SJSA1 (cell line): ENCODE measurements at places on chromosomes 6 and 20. TPM values are rescaled to one million over a fixed set of nuclear protein-coding genes. Genes with fewer than 3 reads are reported as not detected.

- no peak overlapping the region for H3K4me3 ChIP-seq
- DNase-seq: no peak
- H3K27ac ChIP-seq: no peak overlapping the region
- H3K27me3 ChIP-seq: peaks cover 31% of the 10 kb centered on the region
- H3K36me3 ChIP-seq: no peaks in the 10 kb centered on the region
These were observed 41.3 kb downstream of the HLA-DPB1 start for GRCh38 chr6:33116841-33117711.

- no peak overlapping the region for H3K27ac ChIP-seq
- no peak overlapping the region for H3K4me3 ChIP-seq
- H3K36me3 ChIP-seq: no peaks in the 10 kb centered on the region
- no peak for DNase-seq
- H3K27me3 ChIP-seq: no peaks in the 10 kb centered on the region
These were observed 68.5 kb downstream of the FOXC1 start for GRCh38 chr6:1678201-1678600.

DNA sequence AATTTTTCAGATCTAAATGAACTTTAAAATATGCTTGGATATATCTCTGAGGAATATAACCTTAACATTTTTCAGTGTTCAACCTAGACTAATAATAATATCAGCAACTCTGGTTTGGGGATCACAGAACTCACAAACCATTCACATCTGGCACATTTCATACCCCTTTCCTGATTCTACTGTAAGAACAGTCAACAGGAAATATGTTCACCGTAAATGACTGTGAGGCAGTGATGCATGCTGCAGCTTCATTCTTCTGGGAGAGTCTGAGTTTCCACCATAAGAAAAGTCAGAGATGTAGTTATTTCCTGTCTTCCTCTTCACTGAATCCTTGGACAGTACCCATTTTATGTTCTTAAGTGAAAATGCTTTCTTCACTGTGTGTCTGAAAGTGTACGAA is 134.2 kb upstream of the IFNGR1 start:
- no peaks in the 10 kb centered on the region for H3K36me3 ChIP-seq
- no peak overlapping the region for H3K4me3 ChIP-seq

DNA sequence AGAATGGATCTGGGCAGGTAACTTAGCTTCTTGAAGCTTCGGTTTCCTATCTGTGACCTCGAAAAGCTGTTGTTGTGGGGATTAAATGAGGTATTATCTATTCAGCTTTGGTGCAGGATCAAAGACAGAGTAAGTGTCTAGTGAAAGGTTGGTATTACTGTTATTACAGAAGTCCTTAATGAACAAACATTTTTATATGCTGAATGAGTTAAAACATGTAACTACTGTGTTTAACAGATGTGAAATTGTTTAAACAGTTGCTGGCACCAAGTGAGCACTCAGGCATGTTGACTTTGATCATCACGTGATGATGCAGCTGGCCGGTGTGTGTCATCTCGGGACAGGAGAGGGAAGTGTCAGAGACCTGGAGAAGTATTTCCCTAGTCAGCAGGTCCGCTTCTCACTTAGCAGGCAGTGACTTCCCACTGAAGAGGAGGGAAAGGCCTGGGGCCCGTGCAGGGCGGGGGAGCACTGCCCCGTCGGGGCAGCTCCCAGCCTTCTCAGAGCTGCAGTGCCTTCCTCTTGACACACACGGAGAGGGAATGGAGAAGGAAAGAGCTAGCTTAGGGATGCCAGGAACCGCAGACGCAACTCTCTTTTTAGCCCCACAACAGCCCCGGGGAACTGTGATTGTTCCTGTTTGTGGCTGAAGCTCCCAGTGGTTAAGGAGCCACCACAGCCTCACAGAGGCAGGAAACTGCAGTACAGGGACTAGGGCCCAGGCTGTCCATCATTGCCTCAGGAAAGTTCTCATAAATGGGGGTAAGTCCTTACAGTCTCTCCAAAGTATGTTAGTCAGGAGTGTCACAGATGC is 18.0 kb downstream of the TUBB2A start:
- no peak for DNase-seq
- peaks cover 39% of the 10 kb centered on the region for H3K36me3 ChIP-seq
- H3K4me1 ChIP-seq: peaks cover 27% of the 10 kb centered on the region

GRCh38 chr6:5087389-5087788 is 2.2 kb downstream of the PPP1R3G start:
- H3K27me3 ChIP-seq: peaks cover 59% of the 10 kb centered on the region
- no peak overlapping the region for H3K4me3 ChIP-seq
- no peak for DNase-seq
- no peaks in the 10 kb centered on the region for H3K36me3 ChIP-seq

- no peak for DNase-seq
- H3K36me3 ChIP-seq: no peaks in the 10 kb centered on the region
- H3K4me3 ChIP-seq: no peak overlapping the region
- no peaks in the 10 kb centered on the region for H3K27me3 ChIP-seq
- H3K4me1 ChIP-seq: peaks cover 10% of the 10 kb centered on the region
These were observed 16.2 kb upstream of the ARFGEF2 start for GRCh38 chr20:48905297-48905647.

DNA sequence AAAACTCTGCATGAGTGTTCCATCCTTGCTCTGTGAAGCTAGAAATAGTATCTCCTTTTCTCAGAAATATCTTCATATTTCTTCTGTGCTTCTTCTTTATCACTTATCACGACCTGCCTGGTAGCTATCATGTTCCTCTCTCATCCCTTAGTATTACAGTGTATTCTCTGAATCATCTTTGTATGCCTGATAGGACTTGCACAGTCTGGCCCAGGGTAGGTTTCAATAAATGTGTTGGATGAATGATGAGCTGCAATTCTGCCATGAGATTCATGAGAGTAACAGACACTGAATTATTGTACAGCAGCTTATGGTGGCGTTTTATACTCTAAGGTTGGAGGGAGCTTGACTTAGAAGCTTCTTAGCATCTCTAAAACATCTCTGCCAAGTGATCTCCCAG is 66.6 kb downstream of the GRM1 start:
- no peak overlapping the region for H3K27ac ChIP-seq
- H3K27me3 ChIP-seq: no peaks in the 10 kb centered on the region; the same call in 1 of the 2 replicates
- H3K36me3 ChIP-seq: no peaks in the 10 kb centered on the region
- H3K4me1 ChIP-seq: no peaks in the 10 kb centered on the region
- no peak for DNase-seq

DNA sequence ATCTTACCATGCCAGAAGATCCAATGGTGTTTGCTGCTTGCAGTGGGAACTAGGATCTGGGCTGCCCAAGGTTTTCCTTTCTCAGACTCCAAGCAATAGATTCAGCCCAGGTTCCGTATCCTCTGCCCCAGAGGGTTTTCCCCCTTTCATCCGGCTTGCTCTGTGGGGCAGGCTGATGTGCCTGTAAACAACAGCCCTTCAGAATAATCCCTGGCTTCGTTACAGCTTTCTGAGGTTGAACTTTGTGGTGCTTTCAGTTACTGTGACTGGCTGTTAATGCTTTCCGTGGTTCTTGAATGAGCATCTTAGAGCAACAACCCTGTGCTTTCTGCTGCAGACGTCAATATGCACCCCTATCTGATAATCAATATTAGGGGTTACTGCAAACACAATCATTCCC is 400.4 kb downstream of the BTBD3 start:
- H3K27ac ChIP-seq: no peak overlapping the region
- no peaks in the 10 kb centered on the region for H3K27me3 ChIP-seq
- H3K4me1 ChIP-seq: no peaks in the 10 kb centered on the region
- H3K4me3 ChIP-seq: no peak overlapping the region
- no peaks in the 10 kb centered on the region for H3K36me3 ChIP-seq
- DNase-seq: no peak

GRCh38 chr20:6347916-6348315 is 225.1 kb upstream of the FERMT1 start:
- no peaks in the 10 kb centered on the region for H3K27me3 ChIP-seq
- H3K4me3 ChIP-seq: no peak overlapping the region
- H3K27ac ChIP-seq: peak overlapping the region; percentile 63; the same call in 1 of the 2 replicates
- DNase-seq: no peak

- H3K27ac ChIP-seq: no peak overlapping the region
- DNase-seq: no peak
- H3K4me3 ChIP-seq: no peak overlapping the region
- H3K4me1 ChIP-seq: peaks cover 16% of the 10 kb centered on the region
These were observed 54.4 kb downstream of the SNRNP48 start for GRCh38 chr6:7644417-7644816.

- peaks cover 8% of the 10 kb centered on the region; the same call in 1 of the 2 replicates for H3K27me3 ChIP-seq
- DNase-seq: peak; percentile 27
- H3K36me3 ChIP-seq: no peaks in the 10 kb centered on the region
These were observed 17.8 kb upstream of the MYT1 start for GRCh38 chr20:64146301-64146935.

ADGRG6 gene
- total RNA-seq: 3.4 and 4.5 TPM in 2 replicates

SALL4 gene
- total RNA-seq: 0.79 and 2.3 TPM in 2 replicates
